GM13977 (cell line): ENCODE measurements at places on chromosomes 1 and 21.

- DNase-seq = no peak
Measured at GRCh38 chr1:180970333-180971079, 52.2 kb downstream of the STX6 start.

- DNase-seq = no peak
Measured at GRCh38 chr1:84841971-84842370, 51.0 kb downstream of the LPAR3 start.

DNA sequence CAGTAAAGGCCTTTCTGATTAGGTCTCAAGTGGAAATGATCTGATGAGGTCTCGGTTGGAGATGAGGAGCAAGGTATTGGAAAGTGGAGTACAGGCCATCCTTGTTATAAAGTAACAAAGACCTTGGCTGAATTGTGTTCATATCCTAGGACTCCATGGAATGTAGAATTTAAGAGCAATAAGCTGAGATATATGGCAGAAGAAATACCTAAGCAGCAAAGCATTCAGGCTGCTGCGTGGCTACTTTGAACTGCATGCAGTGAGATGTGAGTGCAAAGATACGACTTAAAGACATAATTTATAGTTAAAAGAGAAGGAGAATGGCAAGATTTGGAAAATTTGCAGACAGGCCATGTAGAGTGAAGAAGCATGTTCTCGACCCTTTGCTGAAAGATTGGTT lies 11.2 kb upstream of the XPR1 start:
- DNase-seq = no peak

- DNase-seq = peak; percentile 79
Measured at GRCh38 chr1:225962440-225962975, 21.5 kb upstream of the LEFTY2 start.

- DNase-seq = no peak
Measured at GRCh38 chr1:234975941-234976860, 152.4 kb downstream of the TOMM20 start.

DNA sequence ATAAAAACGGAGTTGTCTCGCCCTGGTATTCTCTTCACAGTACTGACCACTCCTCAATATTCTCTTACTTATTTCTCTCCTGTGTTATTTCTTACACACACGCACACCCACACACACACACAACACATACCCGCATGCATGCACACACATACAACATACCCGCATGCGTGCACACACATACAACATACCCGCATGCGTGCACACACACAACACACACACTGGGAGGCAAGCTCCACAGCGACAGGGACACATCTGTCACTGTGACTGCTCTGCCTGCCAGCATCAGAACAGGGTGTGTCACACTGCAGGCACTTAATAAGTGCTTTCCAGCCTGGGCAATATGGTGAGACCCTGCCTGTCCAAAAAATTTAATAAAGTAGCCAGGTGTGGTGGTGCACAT lies 20.8 kb upstream of the DDOST start:
- no peak for DNase-seq

DNA sequence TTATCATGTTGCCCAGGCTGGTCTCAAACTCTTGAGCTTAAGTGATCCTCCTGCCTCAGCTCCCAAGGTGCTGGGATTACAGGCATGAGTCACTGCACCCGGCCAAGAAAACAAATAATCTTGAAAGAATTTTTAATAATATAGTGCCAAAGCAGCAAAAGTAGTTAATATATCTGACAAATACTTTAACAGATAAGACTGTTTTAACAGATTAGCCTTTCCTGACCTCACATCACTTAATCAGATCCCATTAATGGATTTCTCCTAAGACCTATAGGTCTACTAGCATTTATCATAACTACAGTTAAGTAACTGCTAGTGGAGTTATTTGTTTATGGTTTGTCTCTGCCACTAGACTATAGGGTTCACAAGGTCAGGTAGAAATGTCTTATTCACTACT lies 61.1 kb upstream of the HP1BP3 start:
- DNase-seq = no peak

GRCh38 chr1:47180603-47181094 lies 9.2 kb downstream of the PDZK1IP1 start:
- no peak for DNase-seq

DNA sequence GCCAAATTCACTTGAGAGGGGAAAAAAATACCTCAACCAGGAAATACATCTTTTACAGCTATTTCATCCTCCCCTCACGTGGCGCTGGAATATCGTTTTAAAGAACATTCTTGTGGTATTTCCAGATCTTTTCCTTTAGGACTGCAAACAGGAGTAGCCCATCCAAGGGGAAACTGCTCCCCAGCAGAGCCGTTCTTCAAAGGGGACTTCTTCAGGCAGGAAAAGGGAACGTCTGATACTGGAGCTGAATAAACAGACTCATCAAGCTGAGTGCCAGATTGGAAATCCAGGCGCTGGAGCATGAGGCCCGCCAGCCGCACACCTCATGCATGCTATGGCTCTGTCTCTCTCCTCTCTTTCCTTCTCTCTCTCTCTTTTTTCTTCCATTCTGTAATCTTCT lies 34.0 kb upstream of the PROX1 start:
- DNase-seq = no peak

GRCh38 chr1:17066361-17067068 lies 12.7 kb upstream of the SDHB start:
- DNase-seq = no peak

DNA sequence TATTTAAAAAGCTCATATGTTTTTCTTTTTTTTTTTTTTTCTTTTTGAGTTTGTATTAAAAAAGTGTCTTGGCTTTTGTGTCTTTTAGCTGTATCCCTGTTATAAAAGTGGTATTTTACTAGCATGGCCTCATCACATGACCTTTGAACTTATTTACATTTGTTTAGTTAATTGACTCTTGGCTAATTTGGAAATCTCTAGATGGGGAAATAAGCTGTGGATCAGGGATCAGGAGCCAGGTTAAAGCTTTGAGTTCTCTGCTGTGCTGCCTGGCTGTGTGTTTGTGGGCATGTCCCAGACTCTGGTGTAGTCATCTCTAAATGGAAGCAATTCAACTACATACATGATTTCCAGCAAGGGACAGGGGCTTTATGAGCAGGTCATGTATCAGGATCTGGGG lies 56.5 kb downstream of the HHAT start:
- DNase-seq = no peak

- no peak for DNase-seq
Measured at GRCh38 chr1:115210302-115210711, 121.0 kb upstream of the TSPAN2 start.

- no peak for DNase-seq
Measured at GRCh38 chr1:18573170-18573569, 57.5 kb upstream of the PAX7 start.

GRCh38 chr1:39761557-39762260 lies 9.4 kb downstream of the OXCT2 start:
- DNase-seq = no peak

- no peak for DNase-seq
Measured at GRCh38 chr1:92096317-92096716, 16.2 kb downstream of the BTBD8 start.

- DNase-seq = no peak
Measured at GRCh38 chr1:66331658-66332547, 202.1 kb upstream of the SGIP1 start.

GRCh38 chr1:153693466-153693865 lies 15.0 kb downstream of the NPR1 start:
- DNase-seq = no peak

- no peak for DNase-seq
Measured at GRCh38 chr1:40221977-40222772, 25.6 kb upstream of the TMCO2 start.

DNA sequence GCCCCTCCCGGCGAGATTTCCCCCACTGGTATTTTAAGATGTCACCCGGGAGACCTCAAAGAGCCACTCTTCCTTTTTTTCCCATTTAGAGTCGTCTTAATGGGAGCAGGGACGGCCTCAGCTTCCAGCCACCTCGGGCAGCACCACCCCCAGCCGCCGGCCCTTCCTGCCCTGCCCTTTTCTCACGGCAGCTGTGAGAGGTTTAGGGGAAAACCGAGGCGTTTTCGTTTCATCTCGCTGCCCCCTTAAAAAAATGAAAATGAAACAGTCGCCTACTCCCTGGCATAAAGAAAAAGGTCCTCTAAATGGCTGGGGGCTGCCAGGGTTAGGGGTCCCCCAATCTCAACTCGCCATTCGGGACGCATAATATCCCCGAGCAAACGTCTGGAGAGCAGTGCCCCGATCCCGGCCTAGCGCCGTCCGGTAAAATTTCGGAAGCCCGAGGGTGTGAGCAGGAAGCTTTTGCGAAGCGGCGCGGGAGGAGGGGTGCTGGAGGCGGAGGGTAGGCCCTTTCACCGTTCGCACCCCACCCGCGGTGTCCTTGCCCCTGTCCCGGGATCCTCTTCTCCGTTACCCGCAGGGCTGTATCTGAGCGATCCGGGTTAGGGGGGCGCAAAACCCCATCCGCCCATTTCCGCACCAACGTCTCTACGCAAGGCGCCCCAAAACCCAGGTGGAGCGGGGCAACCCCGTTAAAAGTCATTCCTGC lies 1.2 kb downstream of the RUNX3 start:
- no peak for DNase-seq

DNA sequence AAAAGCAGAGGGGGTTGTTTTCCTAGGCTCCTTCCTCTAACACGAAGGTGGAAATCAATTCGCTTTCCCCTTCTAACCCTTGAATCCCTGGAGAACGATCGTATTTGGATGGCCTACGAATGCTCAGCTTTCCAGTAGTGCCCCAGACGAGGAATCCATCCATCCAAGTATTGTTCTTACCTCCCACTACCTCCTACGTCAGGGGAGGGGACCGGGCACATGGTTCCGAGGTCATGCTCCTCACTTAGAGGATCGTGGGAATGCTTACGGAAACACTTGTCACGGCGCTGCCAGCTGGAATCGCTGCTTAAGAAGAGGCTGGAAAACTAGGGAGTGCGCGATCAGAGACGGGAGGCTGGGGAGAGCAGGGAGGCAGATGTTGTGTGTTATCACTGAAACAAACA lies 47.4 kb downstream of the CAPZB start:
- DNase-seq = no peak

- no peak for DNase-seq
Measured at GRCh38 chr1:184050636-184051035, 894 bp upstream of the TSEN15 start.
